ENCODE measurements at places on chromosomes 6 and 20. TPM values are rescaled to one million over a fixed set of nuclear protein-coding genes. Genes with fewer than 3 reads are reported as not detected.

LHFPL5 gene
- total RNA-seq = 5.6 TPM

TSPYL1 gene
- 44.1 TPM for total RNA-seq

UNC5CL gene
- total RNA-seq = 30.3 TPM

ZSWIM3 gene
- total RNA-seq = 1.6 TPM

KLHDC3 gene
- total RNA-seq = 44.6 TPM

CCN5 gene
- total RNA-seq = 18.2 TPM

TBX18 gene
- 2.0 TPM for total RNA-seq

GRCh38 chr6:144335311-144335861 is 50.3 kb downstream of the UTRN start:
- H3K27me3 ChIP-seq = no peaks in the 10 kb centered on the region
- no peak for DNase-seq
- H3K27ac ChIP-seq = peak overlapping the region; percentile 46

DNA sequence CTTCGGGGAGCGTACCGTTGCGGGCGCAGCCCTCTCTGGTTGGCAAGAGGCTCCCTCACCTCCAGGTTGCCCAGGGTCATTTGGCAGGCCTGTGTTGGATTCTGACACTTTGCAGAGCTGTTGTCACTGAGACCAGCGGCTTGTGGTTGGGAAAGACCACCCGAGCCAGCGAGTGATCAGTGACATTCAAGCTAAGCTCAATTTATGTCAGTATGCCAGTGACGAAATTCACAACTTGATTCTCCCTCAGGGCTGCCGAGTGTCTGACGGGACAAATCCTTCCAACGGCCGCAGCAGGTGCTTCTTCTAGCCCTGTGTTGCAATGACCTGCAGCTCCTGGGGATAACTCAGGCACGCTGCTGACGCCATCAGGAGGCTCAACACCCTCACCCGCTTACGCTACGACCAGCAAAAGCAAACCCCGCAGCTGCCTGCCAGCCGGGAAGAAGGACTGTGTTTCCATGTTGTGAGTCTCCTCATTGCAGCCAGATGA is 16.9 kb upstream of the SLC22A2 start:
- H3K4me3 ChIP-seq = no peak overlapping the region
- H3K4me1 ChIP-seq = no peaks in the 10 kb centered on the region
- no peak for DNase-seq
- no peak overlapping the region for H3K27ac ChIP-seq
- H3K27me3 ChIP-seq = no peaks in the 10 kb centered on the region

DNA sequence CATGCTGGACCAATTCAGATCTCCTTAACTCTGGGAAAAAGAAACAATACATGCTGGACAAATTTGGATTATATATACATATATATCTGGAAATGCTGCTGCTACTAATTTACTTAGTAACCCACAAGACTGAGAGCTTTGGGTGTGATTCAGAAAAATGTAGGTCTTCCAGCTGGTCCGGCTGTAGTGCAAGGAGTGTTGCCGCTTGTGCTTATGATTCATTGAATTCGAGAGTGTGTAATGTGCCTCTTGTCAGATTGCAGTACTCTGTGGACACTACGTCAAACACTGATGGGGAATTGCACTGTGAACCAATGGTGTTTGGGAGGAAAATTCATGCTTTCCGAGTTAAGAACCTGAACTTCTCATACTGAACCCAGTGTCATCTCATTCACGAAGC is 1155.5 kb downstream of the EPHA7 start:
- no peak overlapping the region for H3K4me3 ChIP-seq
- H3K36me3 ChIP-seq = no peaks in the 10 kb centered on the region

GRCh38 chr6:35765739-35766138 is 10.7 kb upstream of the CLPSL2 start:
- H3K36me3 ChIP-seq = no peaks in the 10 kb centered on the region
- H3K27ac ChIP-seq = no peak overlapping the region
- H3K4me3 ChIP-seq = no peak overlapping the region
- H3K4me1 ChIP-seq = peaks cover 14% of the 10 kb centered on the region

GRCh38 chr6:102149191-102149590 is 755.7 kb downstream of the GRIK2 start:
- H3K4me1 ChIP-seq = no peaks in the 10 kb centered on the region
- no peaks in the 10 kb centered on the region for H3K36me3 ChIP-seq
- no peaks in the 10 kb centered on the region for H3K27me3 ChIP-seq
- DNase-seq = no peak

DNA sequence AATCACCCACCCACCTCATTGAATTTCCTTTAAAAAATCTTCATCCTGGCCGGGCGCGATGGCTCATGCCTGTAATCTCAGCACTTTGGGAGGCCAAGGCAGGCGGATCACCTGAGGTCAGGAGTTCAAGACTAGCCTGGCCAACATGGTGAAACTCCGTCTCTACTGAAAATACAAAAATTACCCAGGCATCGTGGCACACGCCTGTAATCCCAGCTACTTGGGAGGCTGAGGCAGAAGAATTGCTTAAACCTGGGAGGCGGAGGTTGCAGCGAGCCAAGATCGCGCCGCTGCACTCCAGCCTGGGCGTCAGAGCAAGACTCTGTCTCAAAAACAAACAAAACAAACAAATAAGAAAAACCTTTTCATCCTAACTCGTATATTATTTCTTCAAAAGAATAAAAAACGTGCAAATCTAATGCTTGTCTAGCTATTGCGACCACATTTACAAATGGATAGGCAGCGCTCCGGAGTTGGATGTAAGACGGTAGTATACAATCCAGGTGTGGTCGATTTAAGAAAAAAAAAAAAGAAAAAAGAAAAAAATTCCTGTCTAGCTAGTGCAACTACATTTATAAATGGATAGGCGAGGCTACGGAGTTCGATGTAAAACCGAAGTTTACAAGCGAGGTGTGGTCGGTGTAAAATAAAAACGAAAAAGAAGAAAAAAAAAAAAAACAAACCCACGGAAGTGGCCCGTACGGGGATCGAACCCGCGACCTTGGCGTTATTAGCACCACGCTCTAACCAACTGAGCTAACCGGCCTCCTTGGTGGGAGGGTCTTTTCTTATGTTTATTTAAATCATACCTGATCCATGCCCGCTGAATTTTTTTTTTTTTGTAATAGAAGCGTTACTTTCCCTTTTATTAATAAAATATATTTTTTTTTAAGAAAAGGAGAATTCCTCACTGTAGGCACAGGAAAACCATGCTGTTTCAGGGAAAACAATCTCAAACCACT is 70.7 kb upstream of the PRSS16 start:
- peaks cover 19% of the 10 kb centered on the region for H3K4me1 ChIP-seq
- no peaks in the 10 kb centered on the region for H3K36me3 ChIP-seq
- peak; percentile 64 for DNase-seq
- H3K4me3 ChIP-seq = peak overlapping the region; percentile 43
- peak overlapping the region; percentile 86 for H3K27ac ChIP-seq

DNA sequence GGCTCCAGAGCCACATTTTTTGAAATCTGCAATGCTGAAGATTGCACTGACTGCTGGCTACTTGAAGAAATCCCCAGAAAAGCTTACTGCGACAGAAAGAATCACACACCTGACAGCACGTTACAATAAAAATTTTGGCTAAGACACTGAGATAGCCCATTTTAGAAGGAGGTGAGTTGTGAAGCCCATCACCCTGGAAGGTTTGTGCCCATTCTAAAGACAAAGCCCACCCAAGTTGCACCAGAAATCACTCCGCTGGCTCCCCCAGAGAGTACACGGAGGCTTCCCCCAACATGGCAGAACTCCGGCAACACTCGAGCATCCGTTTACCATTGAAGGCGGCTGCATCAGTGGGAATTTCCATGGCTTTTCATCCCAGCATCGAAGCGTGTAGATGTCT is 29.4 kb downstream of the LPA start:
- H3K27ac ChIP-seq = no peak overlapping the region
- H3K36me3 ChIP-seq = no peaks in the 10 kb centered on the region
- H3K4me1 ChIP-seq = no peaks in the 10 kb centered on the region
- H3K27me3 ChIP-seq = no peaks in the 10 kb centered on the region

- H3K36me3 ChIP-seq = no peaks in the 10 kb centered on the region
- no peak for DNase-seq
- H3K4me1 ChIP-seq = no peaks in the 10 kb centered on the region
- H3K27me3 ChIP-seq = no peaks in the 10 kb centered on the region
Measured at GRCh38 chr20:859751-860231, 26.3 kb downstream of the FAM110A start.

DNA sequence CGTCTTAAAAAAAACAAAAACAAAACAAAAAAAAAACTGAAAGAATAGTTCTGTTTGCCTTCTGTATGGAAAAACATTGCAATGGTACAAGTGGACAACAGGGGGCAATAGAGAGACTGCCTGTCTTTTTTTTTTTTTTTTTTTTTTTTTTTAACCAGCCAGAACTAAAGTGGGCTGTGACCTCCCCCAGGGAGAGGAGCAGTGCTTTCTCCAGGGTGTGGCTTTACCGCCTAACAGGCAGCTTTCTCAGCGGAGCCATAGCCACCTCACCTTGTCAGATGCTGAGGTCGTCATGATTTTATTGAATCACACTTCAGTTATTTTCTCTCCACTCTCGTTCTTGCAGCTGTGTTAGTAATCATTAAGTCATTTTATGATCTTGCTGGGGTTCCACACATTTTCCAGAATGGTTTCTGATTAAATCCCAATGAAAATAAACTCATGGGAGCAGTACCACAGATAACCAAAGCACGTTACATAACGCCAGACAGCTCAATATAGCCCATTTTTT is 78.4 kb downstream of the GMPR start:
- DNase-seq = no peak
- H3K27ac ChIP-seq = no peak overlapping the region
- no peaks in the 10 kb centered on the region for H3K36me3 ChIP-seq
- no peak overlapping the region for H3K4me3 ChIP-seq

GRCh38 chr20:38557174-38557573 is 23.8 kb upstream of the ADIG start:
- no peaks in the 10 kb centered on the region for H3K4me1 ChIP-seq
- H3K36me3 ChIP-seq = no peaks in the 10 kb centered on the region
- DNase-seq = no peak
- H3K27me3 ChIP-seq = no peaks in the 10 kb centered on the region
- no peak overlapping the region for H3K27ac ChIP-seq
- H3K4me3 ChIP-seq = no peak overlapping the region

DNA sequence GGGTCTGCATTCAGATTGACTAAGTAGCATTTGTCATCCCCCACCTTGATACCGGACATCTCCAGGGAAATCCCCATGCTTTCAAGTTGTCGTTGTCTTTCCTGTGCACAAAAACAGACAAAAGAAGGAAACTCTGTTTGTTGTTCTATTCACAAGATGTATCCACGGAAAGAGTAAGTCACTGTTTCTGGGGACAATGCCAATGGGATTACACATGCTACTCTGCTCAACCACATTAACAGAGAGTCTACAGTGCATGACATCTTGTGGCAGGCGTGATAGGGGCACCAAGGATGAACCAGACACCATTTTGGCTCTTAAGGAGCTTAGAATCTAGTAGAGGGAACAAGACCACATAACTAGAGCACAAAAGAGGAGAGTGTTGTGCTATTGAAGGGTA is 124.4 kb upstream of the NUP153 start:
- H3K36me3 ChIP-seq = no peaks in the 10 kb centered on the region
- no peaks in the 10 kb centered on the region for H3K27me3 ChIP-seq
- DNase-seq = no peak
- H3K4me1 ChIP-seq = no peaks in the 10 kb centered on the region
- no peak overlapping the region for H3K4me3 ChIP-seq

All from body of pancreas (tissue), 4 donors.